NCI-H510A treated with DMSO at 0.1 percent for 48 hours (cell line): ENCODE measurements at places on chromosomes 11 and 22.

DNA sequence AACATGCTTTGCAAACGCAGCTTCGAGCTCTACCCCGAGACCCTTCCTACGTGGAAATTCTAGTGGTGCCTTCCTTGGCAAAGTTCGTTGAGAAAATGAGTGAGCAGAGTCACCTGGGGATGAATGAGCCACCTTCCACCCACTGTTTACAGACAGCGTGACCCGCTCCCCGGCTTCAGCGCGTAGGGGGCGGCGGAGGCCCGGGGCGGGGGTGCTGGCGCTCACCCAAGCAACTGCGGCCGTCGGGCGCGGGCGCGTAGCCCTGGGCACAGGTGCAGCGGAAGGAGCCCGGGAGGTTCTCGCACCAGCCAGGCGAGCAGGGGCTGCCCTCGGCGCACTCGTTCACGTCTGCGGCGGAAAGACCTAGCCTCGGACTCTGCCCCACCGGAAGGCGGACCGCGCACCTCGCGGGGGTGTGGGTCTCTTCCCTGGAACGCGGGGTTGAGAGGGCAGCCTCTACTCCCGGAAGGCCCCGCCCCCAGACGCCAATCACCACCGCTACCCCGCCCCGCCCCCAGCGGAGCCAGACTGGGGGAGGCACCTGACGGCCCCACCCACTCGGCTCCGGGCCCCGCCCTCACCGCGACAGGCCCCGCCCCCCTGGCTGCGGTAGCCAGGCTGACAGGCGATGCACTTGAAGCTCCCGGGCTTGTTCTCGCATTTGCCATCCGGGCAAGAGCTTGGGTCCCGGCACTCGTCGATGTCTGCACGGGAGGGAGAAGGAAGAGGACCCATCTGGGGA is 11.8 kb downstream of the LTBP3 start:
- peak; percentile 85 for DNase-seq

DNA sequence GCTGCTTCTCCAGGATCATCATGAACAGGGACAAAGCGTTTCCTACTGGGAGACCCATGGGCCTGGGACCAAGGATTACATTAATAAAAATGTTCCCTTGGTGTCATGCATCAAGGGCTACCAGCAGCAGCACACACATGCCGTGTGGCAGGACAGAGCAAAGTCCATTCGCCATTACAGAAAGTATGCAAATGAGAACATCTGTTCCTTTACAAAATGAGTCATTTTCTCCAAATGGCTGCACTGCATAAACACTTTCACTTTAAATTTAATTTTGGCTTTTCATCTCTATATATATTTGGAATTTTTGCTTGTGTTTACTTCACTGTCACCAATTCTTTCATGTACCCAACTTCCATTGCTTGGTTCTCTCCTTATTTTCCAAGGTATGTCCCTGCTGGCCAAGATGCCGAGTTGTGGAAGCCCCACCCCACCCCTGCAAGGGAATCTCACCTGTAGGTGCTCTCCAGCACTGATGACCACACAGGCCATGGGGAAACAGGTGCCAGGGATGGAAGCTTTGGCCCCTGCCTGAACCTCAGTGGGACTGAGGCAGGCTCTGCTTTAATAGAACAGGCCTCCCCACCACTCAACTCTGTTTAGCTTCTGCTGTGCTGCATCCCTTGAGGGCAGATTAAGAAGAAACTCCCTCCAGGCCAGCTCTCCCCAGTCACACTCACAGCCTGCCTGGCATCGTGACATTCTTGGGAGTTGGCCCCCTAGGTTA is 15.6 kb upstream of the GNAZ start:
- no peak for DNase-seq

GRCh38 chr11:2321311-2321683 is 19.5 kb downstream of the TSPAN32 start:
- no peak for DNase-seq

- no peak for DNase-seq
Observed at GRCh38 chr11:3200388-3201111, 18.1 kb downstream of the MRGPRG start.

GRCh38 chr11:64872790-64873488 is 5.5 kb downstream of the EHD1 start:
- no peak for DNase-seq

- no peak for DNase-seq
Observed at GRCh38 chr11:37544491-37544890, 946.5 kb upstream of the RAG2 start.

DNA sequence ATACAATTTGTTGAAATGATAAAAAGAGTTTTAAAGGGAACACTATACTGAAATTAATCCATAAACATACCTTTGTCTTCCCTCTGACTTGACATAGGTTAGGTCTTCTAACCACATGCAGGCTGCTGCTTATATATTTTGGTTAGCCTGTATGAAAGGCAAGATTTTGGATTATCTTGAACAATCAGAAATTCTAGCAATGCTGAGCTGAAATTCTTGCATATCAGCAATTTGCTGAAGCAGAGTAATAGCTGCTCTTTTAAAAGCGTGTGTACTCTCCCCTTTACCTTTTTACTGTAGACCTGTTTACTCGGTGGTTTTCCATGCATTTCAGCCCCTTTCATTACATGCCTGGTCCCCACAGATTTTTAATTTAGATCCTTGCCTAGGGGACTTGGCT is 34.0 kb downstream of the CWC15 start:
- DNase-seq = no peak

DNA sequence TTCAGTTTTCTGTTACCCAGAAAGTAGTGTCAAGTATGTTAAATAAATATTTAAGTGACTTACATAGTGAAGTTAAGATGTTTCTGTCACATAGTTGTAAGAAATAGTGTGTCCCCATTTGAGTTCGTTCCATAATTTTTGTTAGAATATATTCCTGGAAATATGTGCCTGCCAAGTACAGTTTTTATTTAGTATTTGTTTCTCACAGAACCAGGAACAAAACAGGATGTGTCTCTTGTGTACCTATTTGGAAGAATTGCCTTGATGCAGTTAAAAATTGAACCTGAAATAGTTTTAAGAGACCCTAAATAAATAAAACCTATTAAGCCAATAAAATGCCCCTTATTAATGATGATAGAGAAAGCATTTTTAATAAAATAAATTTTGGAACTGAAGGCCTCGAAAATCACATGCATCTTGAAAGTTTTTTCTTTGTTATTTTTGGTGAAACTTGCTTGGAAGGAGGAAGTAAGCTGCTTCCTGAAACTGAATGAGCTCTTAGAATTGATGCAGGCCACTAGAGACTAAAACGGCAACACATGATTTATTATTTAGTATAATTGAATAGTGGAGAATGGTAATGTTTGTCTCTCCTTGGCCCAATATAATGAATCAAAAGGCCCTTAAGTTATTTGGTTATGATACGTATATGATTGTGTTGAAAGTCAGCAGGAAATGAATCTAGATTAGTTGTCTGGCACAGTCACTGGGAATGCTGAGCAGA is 55.9 kb downstream of the SWAP70 start:
- DNase-seq = no peak

- no peak for DNase-seq
Observed at GRCh38 chr22:48320048-48320682, 1507.5 kb downstream of the BRD1 start.

GRCh38 chr11:13668957-13669521 is 571 bp downstream of the FAR1 start:
- peak; percentile 24 for DNase-seq

DNA sequence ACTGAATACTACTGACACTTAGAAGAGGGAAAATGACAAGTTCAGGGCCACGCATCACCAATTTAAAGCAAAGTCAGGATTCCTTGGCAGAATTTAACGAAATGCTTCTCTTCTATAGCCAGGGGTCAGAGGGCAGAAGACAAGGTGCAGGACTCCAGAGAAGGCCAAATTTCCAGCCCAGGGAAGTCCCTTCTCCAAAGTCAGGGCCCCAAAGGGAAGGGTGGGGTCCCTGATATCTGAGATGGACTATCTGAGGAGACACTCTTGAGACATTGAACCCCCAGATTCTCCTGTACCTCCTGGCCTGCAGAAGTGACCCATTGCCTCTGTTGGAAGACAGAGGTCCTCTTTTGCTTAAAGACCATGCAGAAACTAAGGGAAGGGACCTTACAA is 91.2 kb downstream of the RPS6KA4 start:
- no peak for DNase-seq

DNA sequence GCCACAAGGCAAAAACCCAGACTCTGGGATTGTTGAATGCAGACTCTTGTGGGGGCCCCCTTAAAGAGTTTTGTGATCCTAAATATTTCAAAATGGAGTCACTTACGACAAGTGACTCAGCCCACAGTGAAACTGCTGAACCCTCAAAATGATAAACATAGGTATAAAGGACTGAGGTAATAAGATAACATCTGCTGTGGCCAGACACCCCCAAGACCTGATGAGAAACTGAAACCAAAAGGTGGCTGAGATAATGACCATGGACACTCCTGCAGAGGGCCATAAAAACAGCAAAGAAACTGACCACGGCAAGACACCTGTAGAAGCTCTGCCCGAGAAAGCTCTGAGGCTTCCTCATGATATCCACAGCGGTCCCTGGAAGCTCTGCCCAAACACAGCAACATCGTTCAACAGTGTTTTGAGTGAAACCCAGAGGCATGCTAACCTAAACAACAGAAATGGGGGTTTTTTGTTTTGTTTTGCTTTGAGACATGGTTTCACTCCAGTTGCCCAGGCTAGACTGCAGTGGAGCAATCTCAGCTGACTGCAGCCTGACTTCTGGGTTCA is 1.6 kb upstream of the PLAAT4 start:
- DNase-seq = no peak

DNA sequence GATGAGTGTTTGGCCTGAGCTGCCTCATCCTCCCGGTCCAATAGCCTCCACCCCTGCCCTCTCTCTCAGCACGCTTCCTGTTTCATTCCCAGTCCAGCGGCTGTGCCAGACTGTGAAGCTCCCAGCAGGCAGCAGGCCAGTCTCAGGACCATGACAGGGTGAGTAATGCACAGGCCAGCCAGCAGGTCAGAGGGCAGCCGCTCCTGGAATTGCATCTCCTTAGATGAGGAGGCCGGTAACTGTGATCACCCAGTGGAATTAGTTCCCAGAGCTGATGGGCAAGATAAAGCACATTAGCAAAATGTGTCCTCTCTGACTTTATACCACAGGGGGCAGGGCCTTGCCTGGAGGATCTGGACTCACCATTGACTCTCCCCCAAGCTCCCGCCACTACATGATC is 251.2 kb downstream of the ETS1 start:
- no peak for DNase-seq

DNA sequence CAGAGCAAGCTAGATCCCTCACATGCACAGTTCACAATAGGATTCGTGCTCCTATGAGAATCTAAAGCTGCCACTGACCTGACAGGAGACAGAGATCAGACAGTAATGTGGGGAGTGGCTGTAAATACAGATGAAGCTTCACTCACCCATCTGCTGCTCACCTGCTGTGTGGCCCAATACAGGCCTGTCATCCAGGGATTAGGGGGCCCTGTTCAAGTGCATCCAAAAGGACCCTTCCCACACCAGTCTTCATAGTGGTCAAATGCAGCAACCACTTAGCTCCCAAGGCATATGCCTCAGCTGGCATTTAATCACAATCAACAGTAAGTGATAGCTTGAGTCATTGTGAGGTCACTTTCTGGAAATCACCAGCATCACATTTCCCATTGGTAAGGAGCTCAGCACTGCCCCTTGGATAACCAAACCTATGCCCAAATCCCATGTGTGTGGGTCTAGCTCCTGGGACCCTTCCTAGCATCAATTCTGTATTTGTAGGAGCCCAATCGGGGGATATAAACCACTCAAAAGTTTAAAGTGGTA is 65.6 kb downstream of the OR4C45 start:
- DNase-seq = no peak

- DNase-seq = no peak
Observed at GRCh38 chr11:66272596-66272995, 4.2 kb downstream of the RAB1B start.

DNA sequence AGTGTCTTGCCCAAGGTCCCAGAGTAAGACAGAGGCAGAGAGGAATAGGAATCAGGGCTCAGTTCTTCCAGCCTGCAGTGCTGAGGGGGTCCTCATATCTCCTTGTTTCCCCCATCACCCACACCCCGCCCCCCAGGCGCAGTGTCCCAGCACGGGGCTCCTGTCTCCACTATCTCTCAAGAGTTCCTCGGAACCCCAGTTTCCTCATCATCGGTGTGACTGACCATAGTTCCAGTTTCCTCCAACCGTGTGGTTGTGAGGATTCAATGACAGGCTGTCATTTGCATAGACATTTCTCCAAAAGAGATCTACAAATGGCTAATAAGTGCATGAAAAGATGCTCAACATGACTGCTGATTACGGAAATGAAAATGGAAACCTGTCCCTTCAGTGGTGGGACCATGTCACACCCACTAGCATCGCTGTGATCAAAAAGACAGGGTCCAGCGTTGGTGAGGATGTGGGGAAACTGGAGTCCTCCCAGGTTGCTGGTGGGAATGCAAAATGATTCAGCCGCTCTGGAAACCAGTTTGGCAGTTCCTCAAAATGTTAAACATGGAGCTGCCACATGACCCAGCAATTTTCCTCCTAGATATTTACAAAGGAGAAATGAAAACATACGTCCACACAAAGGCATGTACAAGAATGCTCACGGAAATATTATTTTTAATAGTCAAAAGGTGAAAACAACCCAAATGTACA is 31.8 kb upstream of the PDGFB start:
- no peak for DNase-seq

DNA sequence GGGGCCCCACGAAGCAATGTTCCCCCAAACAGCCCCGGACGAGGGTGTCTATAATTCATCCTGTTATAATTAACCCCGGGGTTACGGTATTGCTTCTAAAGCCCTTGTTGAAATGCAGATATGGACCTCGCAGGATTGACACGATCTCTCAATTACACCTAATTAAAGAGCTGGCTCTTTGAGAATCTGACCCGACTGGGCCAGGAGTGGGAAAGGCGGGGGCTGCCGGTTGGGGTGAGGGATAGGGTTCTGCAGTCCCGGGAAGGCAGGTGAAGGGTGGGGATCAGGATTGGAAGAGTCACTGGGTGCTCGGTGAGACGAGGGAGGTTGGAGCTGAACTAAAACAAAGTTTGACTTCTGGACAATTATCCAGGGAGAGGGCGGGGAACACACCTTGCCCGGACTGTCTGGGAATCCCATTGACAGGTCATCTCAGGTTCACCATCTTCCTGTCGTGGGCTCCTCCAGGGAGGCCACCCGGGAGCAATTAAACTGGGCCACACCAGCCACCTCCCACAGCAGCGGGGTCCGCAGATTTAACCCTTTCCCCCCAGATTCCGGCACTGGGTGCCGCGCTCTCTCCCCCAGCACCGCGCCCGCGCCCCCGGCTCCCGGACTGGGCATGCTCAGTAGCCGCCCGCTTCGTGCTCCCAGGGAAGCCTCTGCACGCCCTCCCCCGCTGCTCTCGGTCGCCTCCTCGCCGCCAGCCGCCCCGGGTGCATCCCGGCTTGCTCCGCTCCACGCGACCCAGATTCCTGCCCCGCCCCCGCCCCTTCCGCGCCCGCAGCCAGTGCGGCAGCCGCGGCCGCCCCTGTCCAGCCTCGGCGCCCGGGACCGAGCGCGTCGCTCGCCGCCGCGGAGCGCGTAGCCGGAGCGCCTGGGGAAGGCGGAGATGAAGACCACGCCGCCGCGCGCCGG is at the start of gene ELMOD1:
ELMOD1 (plus strand) TSS at position 688 of the 918 bp plus-strand sequence. CDS start 27,043 bp downstream, outside the sequence.
- peak; percentile 30 for DNase-seq
